ENCODE measurements at places on chromosomes 6 and 20.
A peak's percentile ranks its signal among the peaks of the same experiment; 100 is the strongest.

GRCh38 chr6:134029495-134030455 lies 22.6 kb downstream of the SLC2A12 start:
- no peak for DNase-seq

GRCh38 chr6:151103266-151103665 lies 136.5 kb upstream of the AKAP12 start:
- DNase-seq, result no peak

DNA sequence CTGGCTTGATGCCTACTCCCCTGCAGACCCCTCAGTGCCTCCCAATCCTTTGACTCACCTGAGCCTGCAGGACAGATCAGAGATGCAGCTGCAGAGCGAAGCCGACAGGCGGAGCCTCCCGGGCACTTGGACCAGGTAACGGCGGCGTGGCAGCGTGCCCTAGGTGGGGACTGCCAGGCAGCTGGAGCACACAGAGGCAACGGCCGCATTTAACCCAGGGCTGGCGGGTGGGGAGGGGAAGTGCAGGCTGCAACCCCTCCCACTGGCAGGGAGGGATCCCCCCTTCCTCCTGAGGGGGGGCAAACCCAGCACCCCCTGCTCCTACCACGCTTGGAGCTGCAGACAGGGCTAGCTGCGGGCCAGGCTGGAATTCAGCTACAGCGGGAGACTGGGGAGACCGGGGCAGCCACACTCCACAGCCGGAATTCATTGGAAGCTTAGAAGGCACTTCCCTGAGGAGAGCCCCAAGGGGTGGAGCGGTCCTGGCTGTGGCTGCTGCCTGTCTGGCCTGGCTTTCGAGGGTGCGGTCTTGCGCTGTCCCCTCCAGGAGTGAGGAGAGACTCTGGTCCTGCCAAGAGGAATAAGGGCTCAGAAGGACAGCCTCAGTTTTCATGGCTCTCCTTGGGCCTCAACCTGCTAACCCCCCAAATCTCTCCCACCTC lies at the start of gene MATN4:
TSS of gene MATN4 (minus strand) at position 183 of the 662 bp plus-strand sequence. CDS start 2,717 bp downstream, outside the sequence.
- DNase-seq, result no peak

GRCh38 chr6:147820520-147820919 lies 312.0 kb downstream of the SAMD5 start:
- no peak for DNase-seq

DNA sequence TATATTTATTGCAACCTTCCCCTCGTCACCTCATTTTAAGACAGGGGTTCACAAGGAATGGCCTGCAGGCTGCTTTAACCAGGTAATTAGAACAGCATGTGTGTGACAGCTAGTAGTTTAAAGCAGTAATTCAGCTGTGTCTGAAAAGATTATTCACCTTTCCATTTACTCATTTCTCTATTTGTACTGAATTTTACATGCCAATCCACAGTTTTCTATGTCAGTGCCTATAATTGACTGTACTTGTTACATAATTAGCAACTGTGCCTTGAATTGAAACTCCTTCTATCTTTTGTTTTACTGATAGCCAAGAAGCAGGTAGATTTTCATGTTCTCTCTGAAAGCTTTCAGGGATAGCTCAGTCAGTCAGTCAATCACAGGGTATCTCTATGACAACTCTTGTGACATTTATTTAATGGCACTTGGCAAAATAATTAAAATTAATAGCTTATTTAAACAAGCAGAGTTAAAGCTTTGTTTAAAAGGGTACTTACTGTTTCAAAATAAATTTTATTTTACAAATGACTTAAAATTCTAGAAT lies 214.0 kb downstream of the ZFAND3 start:
- no peak for DNase-seq

- DNase-seq, result no peak
Observed at GRCh38 chr6:41464481-41464880, 81.7 kb upstream of the FOXP4 start.

DNA sequence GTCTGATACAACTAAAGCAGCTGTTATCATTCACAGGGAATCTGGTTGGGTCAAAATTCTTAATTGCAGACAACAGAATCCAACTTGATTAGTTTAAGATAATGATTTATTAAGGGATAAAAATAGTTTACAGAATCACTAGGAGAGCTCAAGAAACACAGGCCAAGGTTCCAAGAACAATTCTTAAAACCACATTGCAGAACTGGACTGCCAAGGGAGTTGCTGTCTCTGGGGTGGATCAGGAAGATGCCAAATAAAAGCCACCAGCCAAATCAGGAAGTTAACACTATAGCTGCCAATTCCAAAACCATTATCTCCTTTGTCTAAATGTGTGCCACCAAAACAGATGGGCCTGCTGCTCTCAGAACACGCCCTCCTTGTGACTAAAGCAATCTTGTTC lies 53.7 kb downstream of the NUDT3 start:
- no peak for DNase-seq

DNA sequence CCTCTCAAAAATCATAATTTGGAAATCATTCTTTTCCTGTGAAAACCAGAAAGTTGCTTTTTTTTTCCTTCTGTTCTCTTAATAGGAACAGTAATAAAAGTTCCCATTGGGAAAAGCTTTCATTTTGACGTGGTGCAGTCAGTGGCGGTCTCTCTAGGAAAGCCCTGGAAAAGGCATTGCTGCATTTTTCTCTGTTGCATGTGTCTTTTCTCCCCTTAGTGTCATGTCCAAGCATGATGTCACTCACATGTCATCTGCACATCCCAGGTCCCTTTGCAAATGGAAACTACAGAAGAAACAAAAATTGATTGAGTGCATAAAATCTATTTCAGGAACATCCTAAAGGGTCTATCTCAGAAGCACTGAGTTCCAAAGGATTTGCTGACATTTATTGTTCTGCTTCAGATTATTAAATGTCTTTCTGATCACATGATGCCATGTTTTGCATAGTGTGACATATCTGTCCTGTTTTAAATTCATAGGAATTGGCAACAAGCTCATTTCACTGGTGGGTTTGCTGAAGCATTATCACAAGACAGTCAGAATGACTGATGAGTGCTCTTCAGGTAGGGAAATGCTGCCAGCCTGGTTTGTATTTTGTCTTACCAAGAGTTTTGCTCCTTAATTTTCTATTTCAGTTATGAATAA lies 208.7 kb downstream of the SOX4 start:
- DNase-seq, result no peak

DNA sequence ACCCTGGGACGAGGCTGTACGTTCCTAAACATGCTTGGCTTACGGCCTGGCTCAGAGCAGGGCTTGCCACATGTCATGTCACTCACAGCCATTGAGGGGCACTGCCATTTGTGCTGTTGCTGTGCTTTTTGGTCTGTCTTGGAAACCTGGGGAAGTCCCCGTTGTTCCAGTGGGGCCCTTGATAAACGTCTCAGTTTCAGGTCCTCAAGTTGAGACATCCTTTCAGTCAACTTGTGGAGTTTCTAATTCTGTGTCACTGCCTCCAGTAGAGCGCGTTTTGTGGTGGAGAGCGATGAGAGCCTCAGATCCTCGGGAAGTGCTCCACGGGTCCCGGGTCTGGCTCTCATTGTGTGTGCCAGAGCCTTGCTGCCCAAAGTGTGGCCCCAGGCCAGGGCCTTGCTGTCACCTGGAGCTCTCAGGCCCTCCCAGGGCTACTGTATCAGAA lies 43.0 kb upstream of the CCR6 start:
- DNase-seq, result no peak

DNA sequence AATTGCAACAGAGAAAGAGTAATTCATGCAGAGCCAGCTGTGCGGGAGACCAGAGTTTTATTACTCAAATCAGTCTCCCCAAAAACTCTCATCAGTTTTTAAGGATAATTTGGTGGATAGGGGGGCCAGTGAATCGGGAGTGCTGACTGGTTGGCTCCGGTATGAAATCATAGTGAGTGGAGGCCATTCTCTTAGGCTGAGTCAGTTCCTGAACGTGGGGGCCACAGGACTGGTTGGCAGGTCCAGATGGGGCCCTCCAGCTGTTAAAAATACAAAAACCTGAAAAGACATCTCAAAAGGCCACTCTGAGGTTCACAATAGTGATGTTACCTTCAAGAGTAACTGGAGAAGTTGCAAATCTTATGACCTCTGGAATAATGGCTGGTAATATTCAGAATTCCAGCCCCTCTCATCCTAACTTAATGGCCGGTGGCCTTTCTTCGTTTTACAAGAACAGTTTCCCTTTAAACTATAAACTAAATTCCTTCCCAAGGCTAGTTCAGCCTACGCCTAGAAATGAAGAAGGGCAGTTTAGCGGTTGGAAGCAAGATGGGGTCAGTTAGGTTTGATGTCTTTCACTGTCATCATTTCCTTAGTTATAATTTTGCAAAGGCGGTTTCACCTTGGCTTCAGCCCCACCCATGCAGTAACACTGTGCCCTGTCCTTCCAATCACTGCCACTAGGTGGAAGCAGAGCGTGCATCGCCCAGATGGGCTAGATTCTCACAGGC lies 6.8 kb upstream of the MICA start:
- DNase-seq, result peak; percentile 86

DNA sequence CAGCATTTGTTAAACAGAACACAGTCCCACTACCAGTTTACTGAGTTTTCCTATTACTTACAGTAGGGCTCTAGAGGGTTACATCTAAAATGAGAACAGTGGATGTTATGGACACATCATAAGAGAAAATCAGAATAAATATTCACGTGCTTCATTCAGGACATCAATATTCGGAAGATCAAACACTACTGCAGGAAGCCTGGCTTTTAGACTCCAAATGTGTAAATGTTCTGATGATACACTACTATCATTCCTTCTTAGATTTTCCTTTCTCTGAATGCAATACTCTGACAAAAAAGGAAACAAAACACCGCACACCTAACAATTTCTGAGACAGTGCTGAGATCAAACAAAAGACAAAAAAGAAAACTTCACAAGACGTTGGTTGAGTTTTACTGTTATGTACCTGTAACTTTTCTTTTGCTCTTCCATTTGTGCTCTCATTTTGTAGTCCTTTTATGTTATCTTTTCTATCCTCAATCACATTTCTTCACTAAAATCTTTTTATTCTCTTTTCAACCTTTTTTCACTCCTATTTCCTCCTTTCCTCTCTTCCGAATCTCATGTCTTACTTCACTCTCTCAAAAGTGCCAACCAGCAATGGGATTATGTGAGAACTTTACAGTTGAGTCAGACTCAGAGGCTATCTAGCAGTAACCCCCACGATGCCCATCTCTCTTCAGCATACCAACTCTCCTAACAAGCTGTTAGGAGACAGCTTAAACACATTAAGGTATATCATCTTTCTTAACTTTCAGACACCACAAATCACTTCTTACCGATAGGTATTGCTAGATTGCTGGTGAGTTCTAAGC lies 1.7 kb downstream of the FAM184A start:
- no peak for DNase-seq

- DNase-seq, result no peak
Observed at GRCh38 chr6:105346052-105346451, 56.8 kb downstream of the PREP start.

DNA sequence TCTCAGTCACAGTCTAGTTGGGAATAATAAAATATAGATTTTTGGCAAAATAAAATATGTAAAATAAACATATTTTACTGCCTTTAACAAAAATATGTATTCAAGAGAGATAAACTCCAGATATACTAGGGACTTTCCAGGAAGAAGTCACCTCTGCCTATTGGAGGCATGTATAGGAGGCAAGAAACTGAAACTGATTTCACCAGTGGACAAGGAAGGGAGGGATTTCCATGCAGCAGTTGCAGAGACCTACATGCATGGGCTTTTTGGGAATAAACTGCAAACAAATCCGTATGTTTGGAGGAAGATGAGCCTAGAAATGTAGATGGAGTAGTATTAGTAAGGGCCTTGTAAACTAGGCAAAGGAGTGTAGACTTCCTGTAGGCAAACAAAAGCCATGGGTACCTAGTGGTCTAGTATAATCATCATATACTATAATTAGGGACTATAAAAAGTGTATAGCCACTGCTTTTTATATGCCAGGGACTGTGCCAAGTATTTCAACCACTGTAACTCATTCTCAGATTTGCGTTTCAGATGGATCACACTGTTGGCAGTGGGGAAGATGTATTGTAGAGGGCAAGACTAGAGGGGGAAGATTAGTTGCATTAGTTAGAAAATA lies 38.9 kb downstream of the CD109 start:
- no peak for DNase-seq
